ENCODE measurements at places on chromosomes 11 and 22.

DNA sequence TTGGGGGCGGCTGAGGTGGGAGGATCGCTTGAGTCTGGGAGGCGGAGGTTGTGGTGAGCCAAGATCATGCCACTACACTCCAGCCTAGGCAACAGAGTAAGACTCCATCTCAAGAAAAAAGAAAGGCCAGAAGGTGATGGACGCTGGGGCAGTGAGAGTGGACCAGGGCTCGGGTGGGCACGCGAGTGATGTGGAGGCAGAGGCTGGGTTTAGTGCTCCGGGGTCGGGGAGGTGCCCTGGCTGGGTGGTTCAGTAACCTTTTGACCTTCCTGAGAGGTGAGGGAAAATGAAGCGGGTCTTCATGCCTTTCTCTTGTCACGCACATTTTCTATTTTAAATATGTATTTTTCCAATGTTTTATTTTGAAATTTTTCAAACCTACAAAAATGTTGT is 45.1 kb downstream of the ST14 start:
- DNase-seq, result no peak

DNA sequence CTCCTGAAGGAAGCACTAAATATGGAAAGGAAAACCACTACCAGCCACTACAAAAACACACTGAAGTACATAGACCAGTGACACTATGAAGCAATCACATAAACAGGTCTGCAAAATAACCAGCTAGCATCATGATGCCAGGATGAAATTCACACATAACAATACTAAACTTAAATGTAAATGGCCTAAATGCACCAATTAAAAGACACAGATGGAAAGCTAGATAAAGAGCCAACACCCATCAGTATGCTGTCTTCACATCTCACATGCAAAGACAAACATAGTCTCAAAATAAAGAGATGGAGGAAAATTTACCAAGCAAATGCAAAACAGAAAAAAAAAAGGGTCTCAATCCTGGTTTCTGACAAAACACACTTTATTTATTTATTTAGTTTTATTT is 171.7 kb downstream of the TTC28 start:
- DNase-seq, result no peak

GRCh38 chr11:86688398-86689179 is 16.2 kb upstream of the ME3 start:
- peak; percentile 89 for DNase-seq

- no peak for DNase-seq
These were observed 154.3 kb downstream of the MSANTD4 start for GRCh38 chr11:105867742-105868141.

- no peak for DNase-seq
These were observed 28.9 kb upstream of the YAP1 start for GRCh38 chr11:102081313-102081712.

DNA sequence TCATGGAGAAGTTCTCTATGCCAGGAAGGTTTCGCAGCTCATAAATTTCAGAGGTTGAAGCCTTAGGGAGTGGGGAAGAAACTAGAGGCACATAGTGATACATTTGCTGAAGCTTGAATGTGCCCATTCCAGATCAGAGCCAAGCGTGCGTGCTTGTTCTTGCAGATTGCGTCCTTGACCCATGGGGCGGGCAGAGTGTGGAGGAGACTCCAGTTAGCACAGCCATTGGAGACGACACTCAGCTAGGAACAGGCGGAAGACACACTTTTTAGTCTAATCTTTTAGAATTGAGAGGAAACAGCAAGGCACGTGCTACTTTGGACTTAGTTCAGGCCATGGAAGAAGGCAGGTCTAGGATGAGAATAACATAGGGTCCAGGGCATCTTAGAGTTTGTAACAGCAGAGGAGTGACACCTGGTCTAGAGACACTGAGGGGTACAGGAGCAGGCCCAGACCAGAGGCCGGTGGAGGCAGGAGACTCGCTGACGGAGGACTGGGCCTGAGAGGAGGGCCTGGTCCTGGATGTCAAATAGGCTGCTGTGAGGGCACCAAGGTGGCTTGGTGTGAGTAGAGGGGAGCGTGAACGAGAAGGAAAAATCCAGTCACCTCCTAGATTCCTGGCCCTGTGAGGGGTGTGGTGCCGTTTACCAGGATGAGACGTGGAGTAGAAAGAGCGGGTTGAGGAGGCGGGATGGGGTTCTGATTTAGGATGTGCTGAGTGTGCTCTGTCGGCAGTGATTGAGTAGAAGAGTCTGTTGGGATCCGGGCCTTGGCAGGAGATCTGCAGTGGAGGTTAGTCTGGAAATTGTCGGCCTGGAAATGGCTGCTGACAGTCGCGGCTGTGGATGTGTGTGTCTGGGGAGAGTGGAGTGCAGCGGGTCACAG is 154.7 kb downstream of the TBC1D22A start:
- no peak for DNase-seq

DNA sequence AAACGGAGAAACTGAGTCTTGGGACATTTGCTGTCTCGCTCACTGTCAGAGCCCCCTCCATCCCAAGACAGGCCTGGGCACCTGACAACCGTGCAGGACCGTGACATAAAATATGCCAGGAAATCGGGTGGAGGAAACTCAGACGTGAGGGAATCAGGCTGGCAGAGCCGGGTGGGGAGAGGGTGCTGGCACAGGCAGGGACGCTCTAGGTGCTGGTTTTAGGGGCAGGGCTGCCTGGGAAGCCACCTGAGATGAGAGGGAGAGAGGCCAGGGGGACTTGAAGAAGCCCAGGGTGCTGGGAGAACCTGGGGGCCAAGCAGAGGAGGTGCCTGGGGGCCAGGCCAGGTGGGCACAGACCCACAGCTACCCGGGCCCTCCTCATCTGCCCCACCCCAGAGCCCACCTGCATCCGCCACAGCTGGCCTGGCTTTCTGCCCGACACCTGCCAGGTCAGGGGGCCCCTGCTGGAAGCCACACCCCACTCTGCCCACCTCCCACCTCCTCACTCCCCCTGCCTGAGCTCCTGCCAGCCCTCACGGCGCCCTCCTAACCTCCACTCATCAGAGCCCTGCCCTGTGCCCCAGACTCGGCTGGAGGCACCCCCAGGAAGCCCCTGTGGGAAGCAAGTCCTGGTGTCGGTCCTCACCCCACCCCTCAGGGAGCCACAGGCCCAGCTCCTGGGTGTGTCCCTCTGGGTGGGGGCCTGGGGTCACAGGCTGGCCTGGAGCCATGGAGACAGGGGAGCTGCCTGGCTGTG is 27.3 kb upstream of the MUC5AC start:
- no peak for DNase-seq

GRCh38 chr11:132997396-132997795 is 534.9 kb downstream of the OPCML start:
- DNase-seq, result no peak

GRCh38 chr22:44620129-44620840 is 81.7 kb upstream of the PRR5 start:
- DNase-seq, result no peak

GRCh38 chr11:72398058-72398758 is 36.1 kb downstream of the CLPB start:
- peak; percentile 19 for DNase-seq

Data from RCC 7860 (cell line).